ENCODE measurements at places on chromosomes 4 and X.

DNA sequence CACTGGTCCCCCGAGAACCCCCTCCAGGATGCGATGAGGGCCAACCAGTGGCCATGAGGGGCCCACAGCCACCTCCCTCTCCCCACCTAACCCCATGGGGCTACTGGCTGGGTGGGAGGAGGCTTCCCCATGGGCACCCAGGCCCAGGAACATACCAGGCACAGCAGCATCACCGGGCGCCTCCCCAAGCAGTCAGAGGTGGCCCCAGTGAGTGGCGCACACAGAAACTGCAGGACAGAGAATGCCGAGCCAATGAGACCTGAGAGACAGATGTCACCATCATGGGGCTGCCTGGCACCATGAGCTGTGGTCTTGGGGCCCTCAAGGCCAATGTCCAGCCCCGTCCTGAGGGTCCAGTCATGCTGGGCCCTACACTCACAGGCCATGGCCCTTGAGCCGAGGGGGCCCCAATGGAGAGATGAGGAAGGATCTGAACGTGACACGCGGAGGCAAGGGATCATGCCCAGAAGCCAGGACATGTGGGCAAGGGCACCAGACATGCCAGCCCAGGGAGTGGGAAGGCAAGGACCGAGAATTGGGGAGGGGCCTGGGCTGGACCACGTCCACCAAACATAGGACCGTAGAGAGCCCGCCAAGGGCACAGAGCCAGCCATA lies 30.1 kb downstream of the NOP14 start:
- no peaks in the 10 kb centered on the region for H3K27me3 ChIP-seq
- peaks cover 37% of the 10 kb centered on the region for H3K36me3 ChIP-seq
- DNase-seq: peak; percentile 18
- H3K4me3 ChIP-seq: peak overlapping the region; percentile 84
- H3K27ac ChIP-seq: peak overlapping the region; percentile 86
- H3K4me1 ChIP-seq: peaks cover 72% of the 10 kb centered on the region

DNA sequence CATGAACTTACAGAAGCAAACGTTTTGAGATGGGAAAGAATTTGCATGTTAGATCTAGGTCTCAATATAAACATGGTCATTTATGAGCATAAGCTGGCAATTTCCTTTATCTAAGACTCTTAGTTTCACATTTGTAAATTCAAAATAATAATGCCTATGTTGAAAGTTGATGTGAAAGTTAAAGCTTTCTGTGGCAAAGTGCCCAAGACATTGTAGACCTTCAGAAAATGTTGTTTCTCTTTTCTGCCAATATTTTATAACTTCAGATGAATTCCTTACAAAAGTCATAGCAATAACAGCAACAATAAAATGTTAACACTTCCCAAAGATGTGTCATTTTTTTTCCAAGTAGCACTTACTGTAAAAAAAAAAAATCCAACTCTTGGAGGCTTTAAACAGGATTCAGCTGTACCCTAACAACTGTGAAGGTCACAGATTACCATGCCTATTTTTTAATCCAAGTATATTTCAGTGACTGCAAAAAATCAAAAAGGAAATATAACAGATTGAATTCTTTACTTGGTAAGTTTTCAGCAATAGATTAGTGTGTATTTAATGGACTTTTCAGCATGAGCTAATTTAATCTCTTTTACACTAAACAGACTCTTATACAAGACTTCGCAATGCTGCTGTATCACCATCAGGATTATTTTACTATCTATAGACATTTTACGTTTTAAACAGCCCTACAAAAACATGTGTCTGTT lies 206.5 kb upstream of the PDE5A start:
- H3K36me3 ChIP-seq: no peaks in the 10 kb centered on the region
- H3K4me1 ChIP-seq: no peaks in the 10 kb centered on the region
- no peaks in the 10 kb centered on the region for H3K27me3 ChIP-seq
- no peak overlapping the region for H3K4me3 ChIP-seq
- no peak for DNase-seq

DNA sequence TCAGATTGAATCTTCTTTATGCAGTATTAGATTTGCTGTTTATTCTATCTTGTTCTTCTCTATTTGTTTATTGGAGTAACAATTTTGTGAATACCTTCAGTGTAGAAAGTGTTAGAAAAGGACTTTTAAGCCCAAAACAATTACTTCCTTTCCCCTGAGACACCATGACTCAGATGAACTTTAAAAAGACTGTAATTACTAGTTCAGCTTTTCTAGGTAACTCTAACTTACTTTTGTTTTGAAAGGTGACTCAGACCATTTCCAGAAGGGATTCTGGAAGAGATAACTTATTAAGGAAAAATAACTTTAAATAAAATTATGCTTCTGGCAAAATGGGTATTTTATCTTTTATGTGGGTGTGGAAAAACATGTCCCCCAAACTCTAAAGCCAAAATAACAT lies 561.5 kb upstream of the PCDH10 start:
- H3K4me3 ChIP-seq: no peak overlapping the region
- DNase-seq: no peak
- no peaks in the 10 kb centered on the region for H3K27me3 ChIP-seq
- no peaks in the 10 kb centered on the region for H3K4me1 ChIP-seq

DNA sequence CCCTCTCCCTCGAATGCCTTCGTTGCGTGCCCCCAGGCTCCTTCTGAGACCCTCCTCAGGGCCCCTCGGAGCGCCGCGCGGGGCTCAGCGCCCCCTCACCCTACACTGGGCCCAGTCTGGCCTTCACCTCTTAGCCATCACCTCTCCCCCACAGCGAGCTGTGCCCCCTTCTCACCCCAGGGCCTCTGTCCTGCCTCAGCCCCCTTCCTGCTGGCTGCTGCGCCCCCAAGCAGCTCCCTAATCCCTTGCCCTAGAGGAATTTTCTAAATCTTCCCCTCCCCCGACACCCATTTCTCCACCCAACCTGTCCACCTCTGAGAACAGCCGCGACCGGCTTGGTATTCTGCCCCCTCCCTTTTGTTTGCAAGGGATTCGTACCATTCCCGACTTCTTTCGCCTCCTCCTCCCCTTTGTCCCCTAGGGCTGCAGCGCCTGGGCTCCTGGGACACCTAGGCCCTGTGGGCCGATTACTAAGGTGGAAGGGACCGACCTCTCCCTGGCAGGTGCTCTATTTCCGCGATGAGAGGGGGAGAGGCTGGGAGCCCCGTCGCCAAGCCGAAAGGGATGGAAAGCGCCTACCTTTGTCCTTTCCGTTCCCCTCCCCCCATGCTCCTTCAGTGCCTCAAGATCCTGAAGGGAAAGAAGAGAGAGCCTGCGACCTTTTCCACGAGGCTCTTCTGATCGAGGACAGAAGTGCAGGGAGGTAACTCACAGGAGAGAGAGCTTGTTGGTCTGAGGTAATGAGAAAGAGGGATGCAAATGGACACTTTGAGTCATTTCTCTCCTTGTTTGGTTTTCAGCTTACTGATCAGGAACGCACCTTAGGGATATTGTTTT lies 10.9 kb downstream of the DLG3 start:
- no peaks in the 10 kb centered on the region for H3K36me3 ChIP-seq
- H3K27ac ChIP-seq: peak overlapping the region; percentile 87
- H3K4me1 ChIP-seq: peaks cover 8% of the 10 kb centered on the region

- H3K27me3 ChIP-seq: no peaks in the 10 kb centered on the region
- H3K4me1 ChIP-seq: peaks cover 23% of the 10 kb centered on the region
- DNase-seq: no peak
- peak overlapping the region; percentile 81 for H3K4me3 ChIP-seq
Measured at GRCh38 chrX:48677516-48677915, 6.1 kb upstream of the WAS start.

DNA sequence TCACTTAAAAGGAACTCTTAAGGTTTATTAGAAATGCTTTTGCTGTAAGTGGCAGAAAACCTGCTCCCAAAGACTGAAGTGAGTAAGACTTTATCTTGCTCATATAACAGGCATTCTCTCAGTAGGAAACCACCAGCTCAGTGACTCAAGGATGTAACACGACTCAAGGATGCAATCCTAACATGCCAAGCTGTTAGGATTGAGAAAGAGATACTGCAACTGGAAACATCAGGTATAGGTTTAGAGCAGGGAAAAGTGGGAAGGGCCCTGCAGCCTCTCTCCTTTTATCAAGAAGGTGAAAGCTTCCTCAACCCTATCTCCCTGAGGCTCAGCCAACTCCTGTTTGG lies 11.9 kb upstream of the SLC9A7 start:
- H3K4me3 ChIP-seq: no peak overlapping the region
- no peaks in the 10 kb centered on the region for H3K27me3 ChIP-seq
- H3K36me3 ChIP-seq: no peaks in the 10 kb centered on the region
- DNase-seq: no peak

- no peaks in the 10 kb centered on the region for H3K36me3 ChIP-seq
- no peak for DNase-seq
- H3K4me3 ChIP-seq: no peak overlapping the region
- H3K27ac ChIP-seq: no peak overlapping the region
Measured at GRCh38 chrX:31934015-31934414, 862.2 kb upstream of the FTHL17 start.

DNA sequence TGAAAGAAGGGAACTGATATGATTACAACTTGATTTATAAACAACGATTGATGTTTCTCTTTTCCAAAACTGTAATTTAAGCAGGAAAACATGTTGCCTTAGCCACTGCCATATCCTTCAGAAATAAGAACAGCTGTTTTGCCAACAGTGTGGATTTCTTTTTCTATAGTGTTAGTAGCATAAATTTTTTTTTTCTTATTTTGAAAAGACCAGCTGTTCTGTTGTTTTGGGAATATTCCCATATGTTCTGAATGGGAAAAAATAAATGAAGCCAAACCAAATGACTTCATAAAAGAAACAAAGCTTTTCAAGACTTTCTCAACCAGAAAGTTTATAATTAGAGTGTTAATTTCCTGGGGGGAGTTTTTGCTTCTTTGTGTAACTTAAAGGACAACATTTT lies 83.9 kb upstream of the ARHGAP24 start:
- peak overlapping the region; percentile 11 for H3K27ac ChIP-seq
- no peak for DNase-seq
- no peaks in the 10 kb centered on the region for H3K36me3 ChIP-seq

DNA sequence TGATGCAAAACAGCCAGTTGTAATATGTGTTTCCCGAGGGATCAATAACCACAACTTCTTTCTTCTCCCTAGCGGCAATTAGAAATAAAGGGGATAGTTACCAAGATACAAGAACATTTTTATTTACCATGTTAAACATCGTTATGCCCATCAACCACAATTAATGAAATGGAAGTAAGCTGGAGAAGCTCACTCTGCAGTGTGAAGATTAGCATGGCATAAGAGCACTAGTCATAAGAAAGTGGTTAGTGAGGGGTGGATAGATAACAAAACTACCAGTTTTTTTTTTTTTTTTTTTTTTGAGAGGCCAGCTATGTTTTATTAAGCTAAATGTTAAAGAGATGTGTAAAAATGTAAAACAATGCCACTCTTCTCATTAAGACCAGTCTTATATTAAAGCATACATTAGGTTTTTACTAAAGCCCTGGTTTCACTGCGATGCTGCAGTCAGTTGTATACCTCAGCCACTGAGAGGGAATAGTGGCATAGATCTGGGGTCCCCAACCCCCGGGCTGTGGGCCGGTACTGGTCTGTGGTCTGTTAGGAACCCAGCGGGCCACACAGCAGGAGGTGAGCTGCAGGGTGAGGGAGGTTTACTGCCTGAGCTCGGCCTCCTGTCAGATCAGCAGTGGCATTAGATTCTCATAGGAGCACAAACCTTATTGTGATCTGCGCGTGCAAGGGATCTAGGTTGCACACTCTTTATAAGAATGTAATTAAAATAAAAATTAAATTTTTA lies 27.9 kb upstream of the NFXL1 start:
- peaks cover 15% of the 10 kb centered on the region for H3K27me3 ChIP-seq
- H3K36me3 ChIP-seq: no peaks in the 10 kb centered on the region
- no peak overlapping the region for H3K4me3 ChIP-seq
- H3K27ac ChIP-seq: no peak overlapping the region

DNA sequence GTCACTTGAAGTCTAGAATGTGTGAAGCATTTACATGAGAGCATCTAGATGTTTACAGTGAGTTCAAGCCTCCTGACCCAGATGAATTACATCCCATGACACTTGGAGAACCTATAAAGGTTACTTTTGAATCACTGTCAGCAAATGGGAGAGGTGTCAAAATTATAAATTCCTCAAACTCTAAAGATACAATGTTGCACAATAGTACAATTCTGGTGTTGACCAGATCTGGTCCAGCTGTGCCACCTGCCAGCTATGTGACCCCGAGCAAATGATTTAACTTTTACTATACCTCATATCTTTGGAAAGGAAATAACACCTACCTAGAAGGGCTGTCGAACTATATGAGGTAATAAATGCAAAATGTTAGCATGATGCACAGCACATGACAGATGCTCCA lies 69.8 kb downstream of the JADE1 start:
- H3K4me1 ChIP-seq: no peaks in the 10 kb centered on the region
- no peak overlapping the region for H3K27ac ChIP-seq
- DNase-seq: no peak
- peaks cover 8% of the 10 kb centered on the region for H3K36me3 ChIP-seq
- H3K27me3 ChIP-seq: no peaks in the 10 kb centered on the region

DNA sequence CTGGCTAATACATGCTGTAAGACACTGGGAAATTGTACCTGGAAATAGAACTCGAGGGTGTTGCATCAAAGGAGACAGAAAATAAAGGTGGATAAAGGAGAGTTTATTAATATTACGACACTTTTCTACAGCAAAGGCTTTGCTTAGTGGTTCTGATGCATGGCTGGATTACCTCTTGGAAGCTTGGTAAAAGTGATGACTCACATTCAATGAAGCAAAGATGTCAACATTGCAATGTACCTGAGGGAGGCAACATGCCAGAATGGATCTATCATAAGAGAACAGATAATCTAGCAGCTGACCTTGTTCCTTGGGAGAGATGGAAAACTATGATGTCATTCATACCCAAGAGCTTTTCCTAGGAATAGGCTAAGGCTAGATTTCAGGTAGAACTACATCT lies 735.1 kb upstream of the DIAPH2 start:
- no peak for DNase-seq
- H3K27me3 ChIP-seq: no peaks in the 10 kb centered on the region
- H3K4me3 ChIP-seq: no peak overlapping the region
- H3K36me3 ChIP-seq: no peaks in the 10 kb centered on the region

- no peak overlapping the region for H3K27ac ChIP-seq
- H3K4me3 ChIP-seq: no peak overlapping the region
- H3K27me3 ChIP-seq: no peaks in the 10 kb centered on the region
- H3K36me3 ChIP-seq: no peaks in the 10 kb centered on the region
- no peaks in the 10 kb centered on the region for H3K4me1 ChIP-seq
- no peak for DNase-seq
Measured at GRCh38 chrX:37453821-37454220, 104.7 kb downstream of the PRRG1 start.

GRCh38 chr4:105113800-105114199 lies 32.9 kb upstream of the TET2 start:
- no peaks in the 10 kb centered on the region for H3K27me3 ChIP-seq
- no peak overlapping the region for H3K27ac ChIP-seq
- no peaks in the 10 kb centered on the region for H3K4me1 ChIP-seq
